ENCODE measurements at places on chromosomes 3 and 15. TPM values are rescaled to one million over a fixed set of nuclear protein-coding genes. Genes with fewer than 3 reads are reported as not detected.

GRCh38 chr3:115280506-115280905 lies 133.4 kb upstream of the ZBTB20 start:
- no peak for DNase-seq

GRCh38 chr3:31384117-31384516 lies 148.6 kb upstream of the STT3B start:
- DNase-seq: no peak

GRCh38 chr3:155129396-155129795 lies 49.3 kb downstream of the MME start:
- no peak for DNase-seq

- no peak for DNase-seq
Observed at GRCh38 chr3:105367063-105367405, 325 bp downstream of the ALCAM start.

DNA sequence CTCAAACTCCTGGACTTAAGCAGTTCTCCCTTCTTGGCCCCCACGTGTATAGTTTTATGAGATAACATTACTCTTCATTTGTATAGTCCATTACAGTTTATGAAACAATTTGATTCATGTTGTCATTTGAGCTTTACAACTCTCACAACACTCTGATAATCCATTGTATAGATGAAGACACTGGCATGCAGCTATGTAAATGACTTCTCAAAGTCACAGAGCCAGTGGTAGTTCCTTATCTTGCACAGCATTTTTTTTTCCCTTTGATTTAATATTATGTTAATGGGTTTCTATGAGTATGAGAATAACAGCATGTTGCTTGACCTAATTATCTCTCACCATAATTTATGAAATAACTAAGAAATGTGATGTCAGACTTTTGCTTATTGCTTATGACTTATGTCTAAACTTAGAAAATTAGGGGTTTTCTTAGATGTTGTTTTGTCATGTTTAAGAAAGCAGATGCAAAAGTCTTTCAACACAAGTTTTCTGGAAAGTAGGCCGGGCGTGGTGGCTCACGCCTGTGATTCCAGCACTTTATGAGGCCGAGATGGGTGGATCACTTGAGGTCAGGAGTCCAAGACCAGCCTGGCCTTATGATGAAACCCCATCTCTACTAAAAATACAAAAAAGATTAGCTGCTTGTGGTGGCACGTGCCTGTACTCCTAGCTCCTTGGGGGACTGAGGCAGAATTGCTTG lies 13.3 kb downstream of the VPS8 start:
- DNase-seq: no peak

- no peak for DNase-seq
Observed at GRCh38 chr15:88403351-88403791, 63.8 kb downstream of the MRPL46 start.

GRCh38 chr15:88208396-88208795 lies 48.1 kb downstream of the NTRK3 start:
- DNase-seq: no peak

GRCh38 chr3:173045770-173046382 lies 95.2 kb downstream of the SPATA16 start:
- peak; percentile 24 for DNase-seq

ROPN1 gene
- 0.21 TPM for total RNA-seq

PAQR5 gene
- 5.3 TPM for total RNA-seq

LHFPL4 gene
- not detected for total RNA-seq

EPHB1 gene
- 4.4 TPM for total RNA-seq

NUP210 gene
- total RNA-seq: 0.39 TPM
